Epithelial cell of prostate (primary cell): ENCODE measurements at places on chromosomes 7 and 10.

- no peak for DNase-seq
These were observed 110.8 kb upstream of the PPP2R2D start for GRCh38 chr10:131790021-131790420.

DNA sequence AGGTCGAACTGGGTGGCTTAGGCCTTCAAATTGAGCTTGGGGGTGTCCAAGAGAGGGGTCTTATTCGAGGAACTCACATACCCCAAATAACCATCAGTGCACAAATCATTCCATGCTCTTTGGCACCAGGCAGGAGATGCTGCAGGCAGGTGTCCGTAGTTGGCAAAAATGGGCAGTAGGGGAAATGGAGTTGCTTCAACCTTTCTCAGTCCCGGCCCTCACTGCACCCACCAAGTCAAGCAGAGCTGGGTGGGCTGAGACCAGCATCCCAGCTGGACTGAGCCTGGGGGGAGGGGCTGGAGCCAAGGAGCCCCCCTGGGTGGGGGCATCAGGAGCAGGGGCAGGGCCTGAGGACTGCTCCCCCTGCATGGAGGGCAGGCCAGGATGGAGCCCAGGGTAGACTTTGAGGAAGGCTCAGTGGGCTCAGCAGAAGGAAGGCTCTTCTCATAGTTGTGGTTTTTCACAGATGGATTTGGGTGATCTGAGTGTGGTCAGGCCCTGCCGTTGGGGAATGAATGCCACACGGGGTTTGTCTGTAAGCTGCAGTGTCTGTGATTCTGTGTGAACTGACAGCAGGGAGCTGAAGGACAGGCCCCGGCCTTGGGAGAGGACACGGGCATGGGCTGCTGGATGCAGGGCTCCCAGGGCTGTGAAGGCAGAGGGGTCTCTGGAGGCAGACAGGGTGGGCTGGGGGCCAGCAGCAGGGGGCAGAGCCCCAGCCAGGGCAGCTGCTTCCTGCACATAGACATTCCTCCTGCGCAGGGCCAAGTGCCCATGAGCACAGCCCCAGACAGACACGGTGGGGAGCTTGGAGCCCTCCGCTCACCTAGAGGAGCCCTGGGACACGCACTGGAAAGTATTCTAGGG lies 144.5 kb downstream of the ADCY1 start:
- DNase-seq = no peak

GRCh38 chr7:112010994-112011393 lies 195.2 kb downstream of the DOCK4 start:
- no peak for DNase-seq

- no peak for DNase-seq
These were observed 211.4 kb downstream of the TNS3 start for GRCh38 chr7:47370461-47371042.

GRCh38 chr7:39733881-39734632 lies 110.7 kb downstream of the RALA start:
- DNase-seq = no peak

- DNase-seq = no peak
These were observed 153.3 kb downstream of the UBE2H start for GRCh38 chr7:129799350-129799955.

DNA sequence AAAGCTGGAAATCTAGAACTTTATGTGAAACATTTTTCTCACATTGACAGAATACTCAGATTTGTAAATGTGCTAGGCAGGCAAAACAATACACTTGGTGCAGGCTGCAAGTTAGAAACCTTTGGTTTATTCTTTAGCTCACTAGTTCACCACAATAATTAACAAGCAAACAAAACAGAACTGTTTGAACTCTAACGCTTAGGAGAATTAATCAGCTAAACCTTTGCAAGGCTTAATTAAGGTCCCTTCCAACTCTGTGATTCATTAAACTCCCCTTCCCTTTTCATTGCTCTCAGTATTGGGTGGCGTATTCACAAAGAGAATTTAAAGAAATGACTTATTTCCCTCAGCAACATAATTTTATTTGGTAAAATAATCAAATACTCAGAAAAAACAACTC lies 99.0 kb downstream of the PON1 start:
- no peak for DNase-seq

DNA sequence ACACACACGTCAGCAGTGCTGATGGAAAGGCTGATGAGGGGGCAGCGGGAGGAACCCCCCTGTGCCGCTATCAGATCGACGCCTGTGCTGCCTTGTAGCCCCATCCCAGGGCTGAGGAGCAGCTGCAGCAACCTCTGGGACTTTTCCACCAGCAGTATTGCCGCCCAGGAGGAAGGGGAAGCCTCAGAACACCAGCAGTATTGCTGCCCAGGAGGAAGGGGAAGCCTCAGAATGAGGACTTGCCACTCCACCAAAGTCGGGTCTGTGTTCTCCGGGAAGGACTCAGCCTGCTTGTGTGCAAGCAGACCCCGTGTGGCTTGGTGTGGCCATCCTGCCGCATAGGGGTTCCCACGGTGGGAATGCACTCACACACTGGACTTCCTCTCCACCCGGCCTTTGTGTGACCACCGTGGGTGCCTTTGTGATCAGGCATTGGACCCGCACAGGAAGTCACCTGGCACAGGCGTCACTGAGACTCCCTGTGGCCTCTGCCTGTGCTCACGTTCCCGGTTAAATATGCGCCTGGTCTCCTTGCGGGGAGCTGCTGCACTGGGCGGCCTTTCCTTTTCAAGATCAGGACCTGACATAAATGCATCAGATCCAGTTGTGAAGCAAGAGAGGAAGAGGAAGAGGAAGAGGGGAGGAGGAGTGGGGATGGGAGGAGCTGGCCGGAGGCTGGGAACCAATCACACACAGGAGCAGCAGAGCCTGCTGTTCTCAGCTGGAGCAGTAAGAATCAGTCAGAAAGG lies 248.5 kb downstream of the DNAJB6 start:
- DNase-seq = no peak

DNA sequence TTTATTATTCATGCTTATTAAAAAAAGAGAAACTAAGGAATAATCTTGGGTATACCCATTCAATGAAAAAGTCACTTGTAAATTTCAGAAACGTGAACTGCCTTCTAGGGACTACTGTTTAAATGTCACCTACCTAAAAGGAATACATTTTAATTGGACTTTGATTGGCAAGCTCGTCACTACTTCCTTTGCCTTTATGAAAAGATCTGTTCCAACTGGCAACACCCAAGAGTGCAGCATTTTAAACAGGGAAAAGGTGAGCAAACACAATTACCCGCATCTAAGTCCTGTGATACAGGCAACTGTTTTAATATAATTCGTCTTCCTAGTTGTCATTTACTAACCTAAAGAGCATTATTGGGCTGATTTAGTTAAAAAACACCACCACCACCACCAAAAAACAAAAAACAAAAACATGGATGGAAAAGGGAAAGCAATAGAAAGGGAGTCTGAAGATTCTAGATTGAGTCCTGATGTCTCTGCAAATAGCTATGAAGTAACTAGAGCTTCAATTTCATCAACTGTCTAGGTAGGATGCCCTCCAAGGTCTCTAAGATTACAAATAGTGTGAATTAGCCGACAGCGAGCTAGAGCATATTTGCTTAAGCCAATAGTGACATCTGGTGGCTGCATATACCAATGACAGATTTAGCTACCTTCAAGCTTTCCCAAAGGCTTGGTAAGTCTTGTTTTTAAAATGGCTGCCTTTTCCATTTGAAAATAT lies 33.8 kb upstream of the ICA1 start:
- peak; percentile 37 for DNase-seq

- no peak for DNase-seq
These were observed 612 bp downstream of the HILPDA start for GRCh38 chr7:128456255-128456725.

DNA sequence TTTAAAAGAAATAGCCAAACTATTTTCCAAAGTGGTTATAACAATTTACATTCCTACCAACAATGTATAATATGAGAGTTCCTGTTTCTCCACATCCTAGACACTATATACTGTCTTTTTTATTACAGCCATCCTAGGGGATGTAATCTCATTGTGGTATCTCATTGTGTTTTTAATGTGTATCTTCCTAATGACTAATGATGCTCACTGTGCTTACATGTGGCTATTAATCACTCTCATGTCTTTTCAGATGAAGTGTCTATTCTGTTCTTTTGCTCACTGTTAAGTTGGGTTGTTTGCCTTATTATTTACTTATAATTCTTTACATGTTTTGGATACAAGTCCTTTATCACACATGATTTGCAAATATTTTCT lies 71.8 kb downstream of the ZNF438 start:
- DNase-seq = no peak

DNA sequence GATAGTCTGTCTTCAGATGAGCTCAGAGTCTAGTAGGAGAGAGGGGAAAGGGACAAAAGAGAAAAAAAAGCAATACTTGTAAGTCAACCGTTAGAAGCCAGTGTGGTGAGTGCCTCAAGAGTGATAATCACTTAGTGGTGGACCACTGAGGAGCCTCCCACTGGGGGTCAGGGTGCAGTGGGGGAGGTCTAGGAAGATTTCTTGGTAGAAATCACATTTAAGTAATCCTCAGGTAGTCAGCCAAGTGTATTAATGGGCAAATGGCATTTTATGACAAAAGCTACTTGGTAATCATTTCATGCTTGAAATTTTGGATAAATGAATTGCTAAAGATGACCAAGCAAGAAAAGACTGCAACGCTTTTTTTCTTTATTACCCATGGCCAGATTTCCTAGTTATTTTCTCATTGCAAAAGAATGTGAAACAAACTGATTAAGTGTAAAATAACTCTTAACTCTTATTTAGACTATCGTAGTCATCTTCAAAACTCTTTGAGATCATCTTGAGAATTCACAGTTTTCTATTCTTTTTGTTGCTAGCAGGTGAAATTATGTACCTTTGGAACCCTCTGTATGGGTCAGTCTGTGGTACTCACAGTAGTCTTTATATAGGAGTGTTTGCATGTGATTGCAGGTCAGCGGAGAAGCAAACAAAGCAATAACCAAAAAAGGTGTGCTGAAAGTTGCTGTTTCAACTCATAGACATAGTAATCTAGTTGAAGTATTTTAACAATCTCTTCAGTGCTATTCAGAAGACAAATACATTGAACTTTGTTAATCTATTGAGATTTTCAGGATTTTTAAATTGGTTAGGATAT lies 63.9 kb downstream of the PPP1R9A start:
- DNase-seq = no peak

DNA sequence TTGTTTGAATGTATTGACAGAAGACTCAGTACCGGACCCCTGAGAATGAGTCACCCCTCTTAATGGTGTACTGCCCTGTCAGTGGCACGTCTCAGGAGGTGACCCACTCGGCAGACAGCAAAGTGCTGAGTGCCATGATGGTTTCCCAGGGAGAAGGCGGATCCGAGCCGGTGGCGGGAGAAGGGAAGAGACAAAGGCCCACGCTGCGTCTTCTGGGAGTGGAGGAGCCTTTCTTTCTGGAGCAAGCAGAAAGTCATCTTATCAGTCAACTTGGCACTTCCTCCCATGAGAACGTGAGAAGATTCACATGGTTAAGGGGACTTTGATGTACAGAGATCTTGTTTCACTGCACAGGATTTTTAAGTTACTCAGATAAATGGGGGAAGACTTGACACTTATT lies 14.6 kb upstream of the PPP2R2D start:
- DNase-seq = no peak
